ENCODE measurements at places on chromosomes 1 and 21.

DNA sequence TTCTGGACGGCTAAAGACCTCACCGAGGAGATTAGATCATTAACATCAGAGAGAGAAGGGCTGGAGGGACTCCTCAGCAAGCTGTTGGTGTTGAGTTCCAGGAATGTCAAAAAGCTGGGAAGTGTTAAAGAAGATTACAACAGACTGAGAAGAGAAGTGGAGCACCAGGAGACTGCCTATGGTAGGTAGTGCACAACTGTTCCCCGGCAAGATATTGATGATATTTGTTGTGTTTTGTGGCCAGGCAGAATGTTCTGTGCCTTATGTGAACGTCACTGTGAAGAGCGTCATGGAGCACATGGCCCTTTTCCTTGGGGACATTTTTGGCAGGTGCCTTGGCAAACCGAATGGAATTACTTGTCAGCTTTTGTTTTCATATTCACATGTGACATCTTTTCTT is 191.7 kb downstream of the DISC1 start:
- no peak for DNase-seq

DNA sequence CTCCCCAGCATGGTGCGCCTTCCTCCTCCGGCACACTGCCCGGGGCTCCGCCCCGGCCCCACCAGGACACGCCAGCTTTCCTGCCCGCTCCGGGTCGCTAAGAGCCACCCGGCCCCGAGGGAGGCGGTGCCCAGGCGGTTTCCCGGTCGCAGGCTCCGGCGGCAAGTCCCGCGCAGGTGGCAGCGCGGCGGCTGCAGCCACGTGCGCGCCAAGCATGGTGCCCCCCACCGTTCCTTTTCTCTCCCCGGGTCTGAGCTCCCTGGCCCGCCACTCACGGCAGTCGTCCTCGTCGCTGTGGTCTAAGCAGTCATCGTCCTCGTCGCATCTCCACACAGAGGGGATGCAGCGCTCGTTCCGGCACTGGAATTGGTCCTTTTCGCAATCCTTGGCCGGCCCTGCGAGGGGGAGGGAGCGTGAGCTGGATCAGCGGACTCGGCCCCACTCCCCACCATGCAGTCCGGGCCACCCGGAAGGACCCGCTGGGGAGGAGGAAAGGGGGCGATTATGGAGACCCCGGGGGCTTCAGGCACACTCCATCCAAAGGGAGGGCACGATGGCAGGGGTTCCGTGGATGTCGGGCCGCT is 1.2 kb downstream of the LRP8 start:
- DNase-seq: no peak

DNA sequence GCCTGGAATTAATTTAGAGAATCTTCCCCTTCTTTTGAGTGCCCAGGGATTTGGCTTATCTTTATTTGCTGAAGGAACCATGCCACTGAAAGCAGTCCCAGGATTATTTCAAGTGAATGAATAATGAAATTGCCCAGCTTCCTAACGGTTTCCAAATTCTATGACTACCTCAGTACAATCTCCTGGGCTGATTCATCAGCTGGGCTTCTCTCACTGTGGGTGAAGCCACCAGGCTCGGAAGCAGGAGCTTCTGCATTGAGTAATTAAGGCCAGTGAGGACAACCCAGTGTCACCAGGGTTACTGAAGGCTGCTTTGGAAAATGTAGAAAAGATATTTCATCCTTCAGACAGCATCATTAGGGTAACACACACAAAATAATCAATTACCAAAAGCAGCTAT is 169.8 kb downstream of the DAB1 start:
- no peak for DNase-seq

DNA sequence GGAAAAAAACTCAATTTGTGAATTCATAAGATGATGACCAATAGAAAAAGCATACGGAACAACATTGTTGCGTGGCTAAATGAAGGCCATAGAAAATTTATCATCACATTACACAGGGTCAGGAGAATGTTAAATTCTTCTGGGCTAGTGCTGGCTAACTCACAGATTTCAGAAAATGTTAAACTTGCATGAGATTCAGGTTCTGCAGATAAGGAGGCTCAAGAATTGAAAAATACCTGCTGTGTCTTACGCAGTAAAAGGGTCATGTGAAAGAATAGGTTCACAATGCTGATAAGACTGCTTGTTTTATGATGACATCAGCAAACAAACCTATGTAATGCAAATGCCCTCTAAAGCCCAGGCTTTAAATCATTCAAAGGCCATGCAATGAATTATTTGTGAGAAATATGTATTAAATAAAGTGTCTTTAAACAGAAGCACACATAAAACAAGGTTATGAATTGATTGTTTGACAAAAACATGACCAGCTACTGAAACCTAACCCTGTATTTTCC is 378.8 kb downstream of the USP25 start:
- DNase-seq: no peak

DNA sequence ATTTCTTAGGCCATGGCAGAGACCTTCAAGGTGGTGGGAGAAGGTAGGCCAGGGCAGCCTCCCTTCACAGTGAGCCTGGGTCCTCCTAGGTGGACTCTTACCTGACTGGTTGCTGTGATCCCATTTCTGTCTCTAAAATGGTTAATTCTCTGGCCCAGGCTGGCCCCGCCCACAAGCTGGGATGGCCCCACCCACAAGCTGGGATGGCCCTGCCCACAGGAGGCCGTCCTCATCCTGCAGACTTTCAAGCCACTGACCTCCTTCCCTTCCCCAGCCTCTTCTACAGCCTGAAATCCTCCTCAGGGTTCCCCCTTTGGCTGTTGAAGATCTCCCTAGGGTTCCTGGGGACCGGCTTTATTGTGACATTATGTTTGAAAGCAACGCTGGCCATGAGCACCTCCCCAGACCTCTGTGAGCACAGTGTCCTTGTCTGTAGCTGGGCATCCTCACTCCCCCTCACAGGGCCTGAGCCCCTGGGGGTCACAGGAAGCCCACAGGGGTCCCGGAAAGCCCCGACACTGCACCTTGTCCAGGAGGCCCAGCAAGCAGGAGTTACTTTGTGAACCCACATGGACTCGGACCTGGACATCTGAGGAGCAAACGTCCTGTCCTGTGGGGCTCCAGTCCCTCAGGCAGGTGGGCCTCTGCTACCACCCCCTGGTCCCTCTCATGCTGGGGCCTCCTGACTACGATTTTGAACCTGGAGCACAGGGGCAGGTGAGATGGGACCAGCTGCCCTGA is 621.7 kb downstream of the MATN1 start:
- no peak for DNase-seq

DNA sequence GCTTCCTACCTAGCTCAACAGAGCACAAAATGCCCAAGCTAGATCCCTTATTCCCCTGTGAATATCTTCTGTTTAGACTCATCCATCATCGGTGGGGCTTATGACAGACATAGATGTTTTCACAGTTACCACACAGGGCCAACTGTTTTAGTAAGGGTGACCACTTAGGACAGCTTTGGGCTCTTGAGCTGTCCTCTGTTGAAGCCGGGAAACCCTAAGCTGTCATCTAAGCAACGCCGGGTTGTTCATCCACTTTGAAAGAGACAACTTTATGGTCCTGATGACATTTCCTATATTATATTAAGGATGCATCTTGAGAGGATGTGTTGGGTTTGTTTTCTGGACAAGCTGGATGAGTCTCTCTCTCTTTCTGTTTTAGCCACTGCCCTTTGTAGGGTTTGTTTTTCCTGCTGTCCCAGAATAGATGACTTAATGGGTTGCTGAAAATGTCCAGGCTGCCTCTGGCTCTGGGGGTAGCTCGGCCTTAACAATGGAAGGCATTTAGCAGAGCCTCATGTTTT is 110.5 kb upstream of the UBE2U start:
- DNase-seq: no peak

DNA sequence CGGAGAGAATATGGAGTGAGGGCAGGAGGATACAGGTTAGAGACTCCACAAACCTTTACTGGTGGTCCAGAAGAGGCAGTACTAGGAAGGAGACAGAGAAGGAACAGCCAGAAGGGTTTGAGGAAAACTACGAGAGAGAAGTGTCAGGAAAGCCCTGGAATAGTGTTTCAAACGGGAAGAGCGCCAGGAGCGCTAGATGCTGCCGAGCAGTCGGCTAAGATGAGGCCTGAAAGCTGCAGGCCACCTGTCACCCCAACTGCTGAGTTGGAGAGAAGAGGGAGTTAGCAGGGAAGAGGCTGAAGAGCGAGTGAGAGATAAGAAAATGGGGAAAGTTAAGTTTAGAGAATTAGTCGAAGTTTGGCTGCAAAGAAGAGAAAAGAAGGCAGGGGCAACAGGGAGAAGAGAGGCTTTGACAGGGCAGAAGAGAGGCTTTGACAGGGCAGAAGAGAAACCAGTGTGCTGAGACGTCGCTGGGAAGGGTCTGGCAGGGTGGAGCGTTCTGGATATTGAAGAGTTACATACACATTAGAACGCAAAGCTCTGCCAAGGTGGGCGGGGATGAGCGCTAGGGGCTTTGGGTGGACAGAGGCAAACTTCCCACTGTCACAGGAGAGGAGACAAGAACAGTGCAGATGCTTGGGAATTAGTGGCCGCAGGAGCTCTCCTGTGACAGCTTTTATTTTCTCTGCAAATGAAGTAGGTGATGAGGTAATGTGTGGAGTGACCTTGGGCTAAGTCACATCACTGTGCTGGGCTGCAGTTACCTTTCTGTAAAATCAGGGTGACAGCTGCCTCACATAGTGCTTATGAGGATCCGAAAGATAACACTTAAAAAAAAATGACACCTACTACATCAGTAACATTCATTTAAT is 31.2 kb downstream of the PCSK9 start:
- DNase-seq: no peak

- no peak for DNase-seq
Measured at GRCh38 chr1:47579809-47580208, 142.0 kb downstream of the FOXD2 start.

- DNase-seq: no peak
Measured at GRCh38 chr21:34795548-34796180, 126.9 kb downstream of the CLIC6 start.

DNA sequence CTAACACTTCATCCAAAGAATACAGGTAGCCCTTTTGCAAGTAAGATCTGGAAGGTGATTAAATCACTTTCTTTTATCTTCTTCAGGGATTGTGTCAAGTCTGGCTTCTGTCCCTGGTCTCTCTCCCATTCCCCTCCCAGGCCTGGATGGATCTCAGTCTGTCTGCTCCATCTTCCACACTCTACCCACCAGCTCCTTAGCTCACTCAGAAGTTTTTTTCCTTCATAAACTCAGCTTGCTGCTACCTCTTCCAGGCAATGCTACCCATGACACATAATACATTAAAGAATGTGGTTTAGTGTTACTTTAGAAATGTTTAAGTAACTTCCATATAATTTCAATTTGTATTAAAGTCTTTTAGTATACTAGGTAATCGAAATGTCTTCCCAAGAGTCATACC is 133.1 kb downstream of the AKT3 start:
- no peak for DNase-seq

- DNase-seq: peak; percentile 66
Measured at GRCh38 chr21:33196941-33197374, 32.8 kb upstream of the IFNAR2 start.

DNA sequence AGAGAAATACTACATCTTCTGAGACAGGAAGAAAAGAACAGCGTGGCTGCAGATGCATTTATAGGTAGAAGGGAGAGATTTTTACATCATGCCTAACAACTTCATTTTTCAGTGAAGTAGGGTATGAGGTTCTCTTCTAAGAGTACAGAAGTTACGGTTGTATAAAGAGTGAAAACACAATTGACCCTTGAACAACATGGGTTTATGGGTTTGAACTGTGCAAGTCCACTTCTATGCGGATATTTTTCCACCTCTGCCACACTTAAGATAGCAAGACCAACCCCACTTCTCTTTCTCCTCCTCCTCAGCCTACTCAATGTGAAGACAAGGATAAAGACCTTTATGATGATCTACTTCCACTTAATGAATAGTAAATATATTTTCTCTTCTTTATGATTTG is 64.5 kb downstream of the RPAP2 start:
- no peak for DNase-seq

DNA sequence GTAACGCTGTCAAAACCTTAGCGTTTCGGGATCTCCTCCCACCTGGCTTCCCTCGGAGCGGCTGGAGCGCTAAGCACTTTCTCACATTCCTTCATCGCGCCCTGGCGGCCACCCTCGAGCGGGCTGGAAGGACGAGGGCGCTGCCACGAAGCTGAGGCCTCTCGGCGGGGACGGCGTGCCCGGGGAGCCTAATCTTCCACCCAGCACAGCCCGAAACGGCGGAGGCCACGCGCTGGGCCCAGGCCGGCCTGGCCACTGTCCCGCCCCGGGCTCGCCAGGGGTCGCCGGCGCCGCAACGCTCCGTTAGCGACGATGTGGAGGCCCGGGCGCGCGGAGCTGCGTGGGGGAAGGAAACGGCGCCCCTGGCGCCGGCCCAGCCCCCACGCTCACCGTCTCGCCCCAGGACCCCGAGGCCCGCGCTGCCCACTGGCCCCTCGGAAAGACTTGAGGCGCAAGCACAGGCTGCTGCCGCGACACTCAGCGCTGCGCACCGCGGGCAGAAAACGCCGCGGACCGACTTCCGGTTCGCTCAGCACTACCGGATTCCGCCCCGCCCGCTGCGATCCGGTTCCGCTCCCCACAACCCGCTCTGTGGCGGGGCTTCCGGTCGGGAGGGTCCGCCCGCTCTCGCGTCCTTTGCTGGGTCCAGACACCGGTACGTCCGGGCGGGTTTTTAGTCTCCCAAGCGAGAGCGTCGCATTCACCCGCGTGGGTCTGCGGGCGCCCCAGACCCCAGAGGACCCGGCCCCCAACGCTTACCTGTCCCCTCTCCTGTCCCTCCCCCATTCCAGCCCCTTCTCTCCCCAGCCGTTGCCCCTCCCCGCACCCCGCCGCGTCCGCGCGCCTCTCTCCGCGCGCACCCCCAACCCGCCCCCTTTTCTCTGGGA is at the start of gene YBEY:
Gene YBEY (plus strand): TSS at position 582 of the 887 bp plus-strand sequence. CDS start 572 bp downstream, outside the sequence.
- peak; percentile 78 for DNase-seq

DNA sequence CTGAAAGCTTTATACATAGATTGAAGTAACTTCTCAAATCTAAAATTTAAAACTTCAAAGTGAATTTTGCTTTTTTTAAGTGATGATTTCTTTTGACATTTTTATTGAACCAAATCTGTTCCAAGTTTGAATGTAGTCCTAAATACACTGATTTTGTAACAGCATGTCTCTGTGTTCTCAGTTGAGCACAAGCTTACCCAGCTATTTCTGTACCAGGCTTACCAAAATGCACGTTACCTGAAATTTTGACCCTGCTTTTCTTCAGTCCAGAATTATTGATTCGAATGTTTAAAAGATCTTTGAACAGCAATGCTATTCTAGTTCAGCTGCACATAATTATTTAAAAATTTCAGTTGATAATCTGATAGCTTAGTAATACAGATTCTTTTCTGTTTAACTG is 25.6 kb downstream of the AGO4 start:
- DNase-seq: no peak

- DNase-seq: no peak
Measured at GRCh38 chr21:9753943-9754342, 767.4 kb upstream of the TPTE start.

DNA sequence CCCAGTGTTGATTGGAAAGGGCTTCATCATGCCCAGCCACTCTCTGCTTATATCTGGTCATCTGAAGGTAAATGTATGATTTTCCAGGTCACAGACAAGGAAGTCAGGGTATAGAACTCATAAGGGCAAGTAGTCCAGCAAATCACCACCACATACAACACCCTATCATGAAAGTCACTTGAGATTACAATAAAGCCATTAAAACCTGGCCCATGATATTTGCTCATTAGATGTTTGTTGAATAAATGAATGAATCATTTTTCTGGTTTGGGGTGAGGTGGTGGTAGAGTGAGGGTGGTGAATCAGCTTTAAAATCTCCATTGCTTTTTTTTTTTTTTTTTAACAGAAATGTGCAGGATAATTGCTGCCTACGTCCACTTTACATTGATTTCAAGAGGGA is 91.9 kb downstream of the TGFB2 start:
- no peak for DNase-seq

GRCh38 chr21:35838987-35839763 is 221.2 kb downstream of the SETD4 start:
- DNase-seq: no peak

GRCh38 chr1:41023279-41023990 is 1.9 kb upstream of the SLFNL1 start:
- DNase-seq: no peak

Data from CD4-positive, alpha-beta T cell treated with Interleukin-6 at 100 ng/mL for 8 hours (primary cell).